ENCODE measurements at places on chromosomes 12 and 14. TPM values are rescaled to one million over a fixed set of nuclear protein-coding genes. Genes with fewer than 3 reads are reported as not detected.
A peak's percentile ranks its signal among the peaks of the same experiment; 100 is the strongest.

The ARMH4 gene
- 0.43 TPM for total RNA-seq

The IFI27 gene
- 1.5 TPM for total RNA-seq

The AICDA gene
- not detected for total RNA-seq

The PTPRQ gene
- total RNA-seq: not detected

The SMIM41 gene
- not detected for total RNA-seq

The CAPS2 gene
- total RNA-seq: 2.5 TPM

The GPX2 gene
- total RNA-seq: not detected

The TXNRD1 gene
- 86.0 TPM for total RNA-seq

The PDZRN4 gene
- not detected for total RNA-seq

The NDUFA9 gene
- total RNA-seq: 150 TPM

The CD69 gene
- 153 TPM for total RNA-seq

The PLEKHD1 gene
- total RNA-seq: not detected

GRCh38 chr14:21309238-21309636 lies 29.4 kb downstream of the RPGRIP1 start:
- no peaks in the 10 kb centered on the region for H3K36me3 ChIP-seq
- DNase-seq: no peak
- peaks cover 23% of the 10 kb centered on the region for H3K4me1 ChIP-seq
- peak overlapping the region; percentile 87 for H3K27ac ChIP-seq
- no peaks in the 10 kb centered on the region for H3K27me3 ChIP-seq

DNA sequence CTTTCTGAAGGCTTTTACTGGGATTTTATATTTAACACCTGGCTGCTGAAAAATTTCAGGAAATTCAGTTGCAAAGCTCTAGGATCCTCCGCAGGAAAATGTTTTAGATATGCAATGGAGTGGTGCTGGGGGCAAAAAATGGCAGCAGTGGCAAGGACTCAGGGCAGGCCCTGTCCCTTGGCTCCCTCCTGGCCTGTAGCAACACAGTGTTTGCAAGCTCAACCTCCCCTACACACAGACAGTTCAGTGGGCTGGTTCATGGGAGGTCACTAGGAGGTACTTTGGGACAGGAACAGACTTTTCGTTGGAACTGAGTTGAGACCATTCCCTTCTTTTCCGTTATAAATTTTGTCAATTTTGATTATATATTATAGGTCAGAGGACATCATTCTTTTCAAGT lies 270.4 kb downstream of the ADAMTS20 start:
- no peaks in the 10 kb centered on the region for H3K36me3 ChIP-seq
- no peak for DNase-seq
- H3K4me1 ChIP-seq: no peaks in the 10 kb centered on the region
- no peak overlapping the region for H3K27ac ChIP-seq

DNA sequence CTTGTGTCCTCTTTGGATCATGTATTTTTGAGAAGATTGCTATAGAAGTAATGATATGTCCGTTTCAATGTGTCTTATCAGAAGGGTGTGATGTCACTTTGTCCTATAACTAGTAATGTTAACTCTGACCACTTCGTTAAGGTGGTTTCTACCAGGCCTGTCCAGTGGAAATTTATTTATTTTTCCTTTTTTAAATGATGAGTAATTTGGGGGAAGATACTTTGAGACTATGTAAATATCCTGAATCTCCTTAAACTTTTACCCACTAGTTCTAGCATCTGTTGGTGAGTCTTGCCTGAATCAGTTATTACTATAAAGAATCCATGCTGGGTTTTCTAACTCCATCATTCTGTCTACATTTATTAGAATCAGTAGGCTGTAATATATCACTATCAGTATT lies 15.3 kb downstream of the EP400 start:
- DNase-seq: no peak
- no peaks in the 10 kb centered on the region for H3K27me3 ChIP-seq
- peaks cover 52% of the 10 kb centered on the region for H3K4me1 ChIP-seq
- peaks cover 15% of the 10 kb centered on the region for H3K36me3 ChIP-seq

- H3K36me3 ChIP-seq: no peaks in the 10 kb centered on the region
- DNase-seq: no peak
- no peaks in the 10 kb centered on the region for H3K27me3 ChIP-seq
- H3K4me3 ChIP-seq: no peak overlapping the region
Observed at GRCh38 chr12:131202592-131203378, 249.1 kb downstream of the ADGRD1 start.

- no peaks in the 10 kb centered on the region for H3K36me3 ChIP-seq
- H3K4me3 ChIP-seq: no peak overlapping the region
- peaks cover 5% of the 10 kb centered on the region for H3K4me1 ChIP-seq
Observed at GRCh38 chr12:95838125-95838524, 20.6 kb upstream of the SNRPF start.

GRCh38 chr14:27881063-27881462 lies 885.5 kb upstream of the FOXG1 start:
- H3K4me1 ChIP-seq: no peaks in the 10 kb centered on the region
- H3K27me3 ChIP-seq: no peaks in the 10 kb centered on the region
- no peak for DNase-seq
- no peak overlapping the region for H3K27ac ChIP-seq
- H3K36me3 ChIP-seq: no peaks in the 10 kb centered on the region

GRCh38 chr12:90515199-90516175 lies 439.5 kb downstream of the CCER1 start:
- H3K4me3 ChIP-seq: no peak overlapping the region
- H3K4me1 ChIP-seq: peaks cover 4% of the 10 kb centered on the region
- H3K36me3 ChIP-seq: no peaks in the 10 kb centered on the region
- no peak for DNase-seq

- peak overlapping the region; percentile 4 for H3K4me3 ChIP-seq
- DNase-seq: peak; percentile 54
- no peak overlapping the region for H3K27ac ChIP-seq
- no peaks in the 10 kb centered on the region for H3K36me3 ChIP-seq
- peaks cover 18% of the 10 kb centered on the region for H3K4me1 ChIP-seq
- H3K27me3 ChIP-seq: no peaks in the 10 kb centered on the region
Observed at GRCh38 chr14:77000340-77001270, 27.9 kb downstream of the IRF2BPL start.

- DNase-seq: no peak
- H3K27ac ChIP-seq: no peak overlapping the region
Observed at GRCh38 chr14:73403181-73403752, 55.1 kb downstream of the NUMB start.

DNA sequence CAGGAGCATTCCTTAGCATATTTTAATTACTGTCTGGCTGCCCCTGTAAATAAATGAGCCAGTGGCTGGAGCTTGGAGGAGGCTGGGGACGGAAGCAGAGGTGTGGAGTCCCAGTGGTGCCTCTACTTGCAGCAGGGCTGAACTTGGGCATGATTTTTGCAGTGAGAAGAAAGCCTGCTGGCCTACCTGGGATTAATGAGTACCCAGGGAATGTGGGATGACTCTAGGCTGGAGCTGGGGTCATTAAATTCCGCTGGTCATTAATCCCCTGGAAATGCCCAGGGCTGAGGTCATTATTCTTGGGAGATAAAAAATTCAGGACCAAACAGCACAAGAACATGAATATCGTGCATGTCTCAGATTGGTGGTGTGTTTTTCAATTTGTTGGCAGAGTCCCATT lies 753.3 kb downstream of the VRK1 start:
- no peak overlapping the region for H3K4me3 ChIP-seq
- H3K27me3 ChIP-seq: no peaks in the 10 kb centered on the region
- no peaks in the 10 kb centered on the region for H3K4me1 ChIP-seq
- no peak overlapping the region for H3K27ac ChIP-seq

GRCh38 chr14:103521951-103522563 lies 573 bp downstream of the CKB start:
- no peaks in the 10 kb centered on the region for H3K36me3 ChIP-seq
- peak overlapping the region; percentile 39 for H3K4me3 ChIP-seq
- H3K27ac ChIP-seq: no peak overlapping the region
- DNase-seq: no peak
- peaks cover 8% of the 10 kb centered on the region for H3K27me3 ChIP-seq

- peaks cover 8% of the 10 kb centered on the region for H3K4me1 ChIP-seq
- no peaks in the 10 kb centered on the region for H3K27me3 ChIP-seq
- H3K36me3 ChIP-seq: peaks cover 21% of the 10 kb centered on the region
- no peak overlapping the region for H3K27ac ChIP-seq
- no peak for DNase-seq
Observed at GRCh38 chr14:102711946-102712345, 65.3 kb upstream of the TRAF3 start.

DNA sequence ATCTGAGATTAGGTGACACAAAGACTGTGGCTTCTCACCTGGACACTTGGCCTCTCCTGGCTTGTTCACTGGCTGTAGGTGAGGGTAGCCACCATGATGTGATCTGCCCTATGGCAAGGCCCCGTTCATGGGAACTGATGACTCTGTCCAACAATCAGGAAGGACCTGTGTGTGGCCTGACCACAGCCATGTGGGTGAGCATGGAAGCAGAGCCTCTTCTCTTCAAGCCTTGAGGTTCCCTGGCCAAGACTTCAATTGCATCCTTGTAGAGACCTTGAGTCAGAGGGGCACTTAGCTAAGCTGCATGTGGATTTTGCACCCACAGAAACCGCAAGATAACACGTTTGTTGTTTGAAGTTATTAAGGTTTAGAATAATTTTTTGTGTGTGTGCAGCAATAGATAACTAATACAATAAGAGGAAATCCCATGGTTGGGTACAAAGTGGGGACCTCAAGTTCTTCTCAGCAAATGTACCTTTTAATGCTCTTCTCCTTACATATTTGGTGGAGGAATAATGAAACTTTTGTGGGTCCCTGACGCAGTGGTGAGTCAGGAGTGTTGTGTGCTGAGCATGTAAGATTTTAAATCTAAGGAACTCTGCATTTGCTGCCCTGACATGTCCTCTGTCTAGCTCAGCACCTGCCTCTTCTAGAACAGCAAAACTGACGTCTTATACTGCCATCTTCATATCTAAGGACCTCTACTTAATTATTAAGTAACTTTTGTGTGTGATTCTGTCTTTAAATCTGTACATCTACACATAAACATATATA lies 27.5 kb upstream of the PLEKHG7 start:
- DNase-seq: no peak
- no peak overlapping the region for H3K4me3 ChIP-seq
- H3K27me3 ChIP-seq: no peaks in the 10 kb centered on the region
- no peaks in the 10 kb centered on the region for H3K4me1 ChIP-seq
- H3K27ac ChIP-seq: no peak overlapping the region

DNA sequence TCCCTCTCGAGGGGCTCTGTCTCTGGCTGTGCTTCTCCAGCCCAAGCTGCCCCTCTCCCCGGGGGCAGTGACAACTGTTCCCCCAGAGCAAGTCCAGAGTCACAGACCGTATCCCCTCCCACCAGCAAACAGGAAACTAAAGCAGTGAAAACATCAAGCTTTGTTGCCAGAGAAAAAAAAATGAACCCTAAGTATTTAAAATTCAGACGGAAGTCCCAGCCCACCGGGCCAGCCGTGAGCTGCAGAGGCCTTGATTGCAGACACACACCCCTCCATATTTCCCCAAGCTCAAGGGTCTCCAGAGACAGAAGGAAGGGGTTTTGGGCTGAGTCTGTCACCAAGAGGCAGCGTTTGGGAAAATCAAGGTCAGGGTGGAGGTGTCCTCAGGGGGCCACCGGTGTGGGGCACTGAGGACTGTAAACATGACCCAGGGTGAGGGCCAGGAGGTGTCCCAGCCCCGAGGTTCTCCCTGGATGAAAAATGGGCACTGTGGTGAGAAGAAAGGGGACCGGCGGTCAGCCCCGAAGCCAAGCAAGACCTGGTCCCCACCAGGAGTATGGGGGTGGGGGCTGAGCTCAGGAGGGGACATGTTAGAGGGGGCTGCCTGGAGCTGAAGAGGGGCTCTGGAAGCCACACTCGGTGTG lies 7.7 kb downstream of the PHETA1 start:
- H3K36me3 ChIP-seq: no peaks in the 10 kb centered on the region
- H3K4me1 ChIP-seq: peaks cover 12% of the 10 kb centered on the region
- peaks cover 7% of the 10 kb centered on the region for H3K27me3 ChIP-seq
- no peak overlapping the region for H3K4me3 ChIP-seq
- no peak for DNase-seq

- no peaks in the 10 kb centered on the region for H3K36me3 ChIP-seq
- H3K4me1 ChIP-seq: no peaks in the 10 kb centered on the region
- peaks cover 9% of the 10 kb centered on the region for H3K27me3 ChIP-seq
- H3K27ac ChIP-seq: no peak overlapping the region
- no peak for DNase-seq
Observed at GRCh38 chr14:54330876-54331275, 65.9 kb upstream of the CDKN3 start.

GRCh38 chr14:35229084-35229791 lies 62.9 kb upstream of the PSMA6 start:
- no peaks in the 10 kb centered on the region for H3K36me3 ChIP-seq
- H3K4me1 ChIP-seq: peaks cover 23% of the 10 kb centered on the region
- no peaks in the 10 kb centered on the region for H3K27me3 ChIP-seq
- H3K27ac ChIP-seq: peak overlapping the region; percentile 37
- no peak for DNase-seq

DNA sequence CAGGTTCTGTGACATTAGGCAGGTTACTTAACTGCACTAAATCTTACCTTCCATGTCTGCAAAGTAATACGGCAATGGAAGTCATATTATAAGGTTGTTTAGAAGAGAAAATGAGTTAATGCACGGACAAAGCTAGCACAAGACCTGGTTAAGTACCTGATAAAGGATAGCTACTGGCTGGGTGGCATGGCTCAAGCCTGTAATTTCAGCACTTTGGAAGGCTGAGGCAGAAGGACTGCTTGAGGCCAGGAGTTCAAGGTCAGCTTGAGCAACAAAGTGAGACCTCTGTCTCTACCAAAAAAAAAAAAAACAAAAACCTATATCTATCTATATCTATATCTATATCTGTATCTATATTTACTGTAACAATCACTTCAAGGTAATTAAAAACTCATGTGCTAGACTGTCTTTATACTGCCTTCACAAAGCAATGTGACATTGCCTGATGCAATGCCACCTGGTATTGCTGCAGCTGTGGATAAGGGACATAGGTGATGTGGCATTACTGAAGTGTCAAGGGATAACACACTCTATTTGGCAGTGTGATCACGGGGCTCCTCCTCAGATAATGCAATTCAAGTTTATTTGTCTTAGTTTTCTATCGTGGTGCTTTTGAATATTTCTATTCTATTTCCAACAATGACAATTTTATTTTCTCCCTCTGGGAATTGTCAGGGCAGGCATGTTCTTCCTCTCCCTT lies 107.1 kb downstream of the PAX9 start:
- DNase-seq: no peak
- H3K27ac ChIP-seq: no peak overlapping the region
- no peaks in the 10 kb centered on the region for H3K4me1 ChIP-seq
- no peaks in the 10 kb centered on the region for H3K36me3 ChIP-seq
- peaks cover 3% of the 10 kb centered on the region for H3K27me3 ChIP-seq

DNA sequence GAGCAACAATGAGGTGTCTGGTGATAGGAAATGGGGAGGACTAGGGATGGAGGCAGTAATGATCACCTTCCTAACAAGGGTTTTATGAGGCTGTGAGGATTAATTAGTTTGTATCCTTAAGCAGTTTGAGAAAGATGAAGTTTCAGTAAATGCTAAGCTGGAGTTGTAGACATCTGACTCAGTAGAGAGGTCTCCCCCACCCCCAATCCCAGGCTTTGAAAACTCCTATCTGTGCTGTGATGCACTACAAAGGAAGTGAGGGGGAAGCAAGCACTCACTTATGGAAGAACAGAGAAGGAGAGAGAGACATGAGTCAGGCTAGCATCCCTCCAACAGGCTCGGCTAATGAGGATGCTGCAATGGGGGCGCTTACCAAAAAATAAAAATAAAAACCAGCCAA lies 5.5 kb upstream of the BCL11B start:
- no peak overlapping the region for H3K27ac ChIP-seq
- no peaks in the 10 kb centered on the region for H3K36me3 ChIP-seq
- peak; percentile 37 for DNase-seq
- no peak overlapping the region for H3K4me3 ChIP-seq

- H3K27ac ChIP-seq: no peak overlapping the region
- H3K27me3 ChIP-seq: no peaks in the 10 kb centered on the region
- H3K36me3 ChIP-seq: no peaks in the 10 kb centered on the region
- no peak overlapping the region for H3K4me3 ChIP-seq
Observed at GRCh38 chr12:110271015-110271414, 10.0 kb upstream of the ATP2A2 start.
